Stimulated activated CD8-positive, alpha-beta memory T cell treated with anti-CD3 and anti-CD28 coated beads, Interleukin-15, amount 100 ng/mL, for 48 hours (primary cell): ENCODE measurements at places on chromosomes 1 and 21.

DNA sequence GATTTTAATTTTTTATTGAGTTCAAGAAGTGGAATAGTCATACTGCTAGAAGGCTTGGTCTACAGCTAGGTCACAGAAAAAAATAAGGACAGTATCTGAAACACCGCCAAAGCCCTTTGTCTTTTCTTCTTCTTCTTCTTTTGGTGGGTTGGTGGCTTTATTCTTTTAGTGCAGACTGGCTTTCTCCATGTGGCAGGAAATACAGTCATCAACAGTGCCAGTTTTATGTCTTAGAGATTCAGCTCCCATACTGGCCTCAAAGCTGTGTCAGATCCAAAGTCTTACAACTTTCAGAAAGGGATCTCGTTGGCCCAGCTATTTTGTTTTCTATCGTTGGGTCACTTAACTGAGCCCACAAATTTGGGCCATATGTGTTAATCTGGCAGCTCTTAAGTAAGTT lies 58.2 kb downstream of the FNBP1L start:
- DNase-seq = no peak

DNA sequence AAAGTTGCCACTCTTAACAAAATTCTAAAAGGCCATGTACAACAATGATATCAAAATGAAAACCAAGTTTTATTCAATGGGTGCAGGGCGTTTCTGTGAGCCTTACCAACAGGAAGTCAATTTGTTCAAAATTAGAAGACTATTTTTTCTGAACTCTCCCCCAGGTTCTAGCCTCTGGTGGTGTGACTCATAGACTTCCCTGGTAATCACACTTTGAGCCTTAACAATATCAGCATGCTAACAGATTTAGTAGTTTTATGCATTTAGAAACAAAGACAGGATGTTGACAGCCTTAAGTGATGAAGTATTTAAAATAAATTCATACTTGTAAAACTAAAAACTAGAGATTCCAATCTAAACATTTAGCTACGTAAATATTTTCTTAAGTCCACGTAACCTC lies 88.4 kb downstream of the LRRC8C start:
- no peak for DNase-seq

DNA sequence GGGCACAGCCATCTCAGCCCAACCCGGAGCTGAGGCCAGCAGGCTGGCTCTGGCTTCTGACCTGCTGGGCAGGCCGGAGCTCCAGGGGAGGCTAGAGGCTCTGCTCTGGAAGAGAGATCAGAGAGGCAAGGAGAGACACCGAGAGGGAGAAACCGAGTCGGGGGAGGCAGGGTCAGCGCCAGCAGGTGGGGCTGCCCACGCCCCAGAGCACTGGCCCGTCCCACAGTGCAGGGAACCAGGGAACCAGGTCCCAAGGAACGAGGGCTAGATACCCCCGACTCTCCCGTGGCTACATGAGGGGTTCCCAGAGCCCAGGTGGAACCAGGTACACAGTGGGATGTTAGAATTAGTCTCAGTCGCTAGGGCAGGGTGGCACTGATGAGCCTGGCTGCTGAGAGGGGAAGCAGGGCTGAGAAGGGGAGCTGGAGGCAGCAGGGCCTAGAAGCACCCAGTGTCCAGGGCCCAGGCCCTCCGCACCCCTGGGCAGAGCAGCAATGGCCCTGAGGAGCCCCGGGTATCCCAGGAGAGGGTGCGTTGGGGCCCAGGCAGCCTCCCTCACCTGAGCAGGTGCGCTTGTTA lies 2.1 kb downstream of the MASP2 start:
- DNase-seq = no peak

GRCh38 chr21:41043014-41043413 lies 124.9 kb upstream of the BACE2 start:
- no peak for DNase-seq

DNA sequence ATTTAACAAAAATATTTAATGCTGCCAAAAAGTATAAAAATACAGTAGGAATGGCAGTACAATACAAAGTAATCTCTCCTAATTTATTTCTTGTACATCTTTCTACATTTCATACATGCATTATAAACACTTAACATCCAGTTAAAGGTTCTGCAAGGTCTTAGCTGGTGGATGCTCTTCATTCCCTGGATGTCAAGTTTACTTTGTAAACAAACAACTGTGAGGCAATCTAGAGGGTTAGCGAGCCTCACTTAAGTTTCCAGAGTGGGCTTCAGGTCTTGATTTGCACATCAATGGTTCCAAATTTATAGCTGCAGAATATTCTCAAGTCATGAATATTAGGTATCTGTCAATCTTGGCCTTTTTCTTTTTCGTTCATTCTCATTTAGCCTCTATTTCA lies 21.3 kb downstream of the RALGPS2 start:
- DNase-seq = no peak

GRCh38 chr1:203799157-203799556 lies 3.7 kb downstream of the ZBED6 start:
- no peak for DNase-seq

DNA sequence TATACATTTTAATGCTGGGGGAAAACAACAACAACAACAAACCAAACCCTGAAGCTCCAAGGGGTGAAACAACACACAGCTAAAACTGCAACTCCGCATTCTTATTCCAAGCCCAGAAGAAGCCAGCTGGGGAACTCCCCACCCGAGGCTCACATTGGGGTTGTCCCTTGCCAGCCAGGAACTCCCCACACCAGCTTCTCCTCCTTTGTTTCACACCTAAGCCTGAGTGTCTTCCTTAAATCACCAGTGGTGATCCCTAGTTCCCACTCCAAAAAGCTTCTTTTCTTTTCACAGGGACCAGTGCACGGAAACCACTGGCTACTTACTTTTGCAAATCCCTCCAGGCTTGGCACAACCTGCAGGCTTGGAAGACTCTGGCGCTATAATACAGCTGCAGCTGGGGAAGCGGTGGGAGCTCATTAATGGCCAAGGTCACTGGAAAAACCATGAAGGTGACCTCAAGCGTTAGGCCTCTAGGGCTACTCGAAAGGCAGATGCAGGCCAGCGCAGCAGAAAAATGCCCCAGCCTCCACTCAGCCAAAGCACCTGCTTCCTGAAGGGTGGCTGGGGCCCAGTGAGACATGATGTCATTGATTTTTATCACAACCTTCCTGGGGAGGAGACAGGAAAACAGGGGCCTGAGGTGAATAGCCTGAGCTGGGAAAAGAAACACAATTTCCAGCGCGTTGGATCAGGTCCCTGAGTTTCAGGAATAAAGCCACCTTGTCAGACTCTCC lies 40.1 kb downstream of the TLR5 start:
- DNase-seq = no peak

- DNase-seq = no peak
Observed at GRCh38 chr1:97668945-97669344, 251.9 kb downstream of the DPYD start.

- no peak for DNase-seq
Observed at GRCh38 chr1:246577720-246578106, 11.5 kb downstream of the CNST start.

GRCh38 chr21:20631633-20632032 lies 366.6 kb upstream of the NCAM2 start:
- no peak for DNase-seq

DNA sequence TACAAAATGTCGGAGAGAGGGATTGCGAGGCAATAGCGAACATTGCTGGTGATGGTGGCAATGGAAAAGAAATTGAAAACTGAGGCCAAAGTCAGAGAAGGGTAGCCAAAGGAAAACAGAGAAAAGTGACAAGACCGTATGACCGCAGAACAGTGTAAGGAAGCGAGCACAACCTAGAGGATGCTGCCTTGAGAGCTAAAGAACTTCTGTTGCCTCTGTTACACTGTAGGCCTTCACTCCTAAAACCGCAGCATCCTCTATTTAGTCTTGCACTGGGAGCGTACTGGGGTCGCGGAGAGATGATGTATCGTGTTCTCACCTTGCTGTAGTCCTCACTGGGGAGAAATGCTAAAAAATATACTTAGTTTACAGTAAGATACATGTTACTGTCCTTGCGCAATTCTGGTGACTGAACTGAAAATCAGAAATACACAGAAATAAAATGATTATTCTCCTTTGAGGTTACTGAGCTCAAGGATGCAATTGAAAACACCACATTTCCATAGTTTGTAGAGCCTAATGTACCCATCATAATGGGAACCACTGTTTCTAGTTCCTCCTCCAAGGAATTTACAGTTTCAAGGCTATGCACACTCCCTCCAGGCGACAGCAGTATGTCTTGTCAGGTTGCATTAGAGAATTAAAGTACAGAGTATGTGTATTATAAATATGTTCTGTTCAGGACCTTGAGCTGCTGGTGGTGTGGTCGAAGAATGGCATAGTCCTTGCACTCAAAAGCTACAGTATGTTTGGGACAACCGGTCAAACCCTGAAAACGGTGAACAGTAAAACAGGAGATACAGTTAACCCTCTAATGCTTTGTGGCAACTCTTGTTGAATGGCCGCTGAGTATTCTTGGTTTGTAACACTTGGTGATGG lies 1.3 kb downstream of the NEK7 start:
- DNase-seq = no peak

DNA sequence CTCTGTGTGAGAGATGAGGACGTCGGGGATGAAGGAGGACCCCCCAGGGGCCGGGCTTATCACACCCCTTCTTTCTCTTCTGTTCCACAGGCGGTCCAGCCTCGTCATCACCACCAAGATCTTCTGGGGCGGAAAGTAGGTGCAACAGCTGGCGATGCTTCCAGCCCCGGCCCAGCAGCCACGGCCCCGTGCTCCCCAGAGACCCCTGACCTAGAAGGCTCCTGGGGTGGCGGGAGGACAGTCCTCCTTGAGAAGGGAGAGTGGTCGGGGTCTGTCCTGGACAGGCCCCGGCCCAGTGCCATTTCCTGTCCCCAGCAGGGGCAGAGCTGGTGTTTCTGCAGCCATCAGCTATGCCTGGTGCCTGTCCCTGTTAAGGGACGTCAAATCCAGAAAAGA lies 41.7 kb downstream of the KCNAB2 start:
- DNase-seq = no peak

GRCh38 chr1:223142795-223143536 lies at the start of gene TLR5:
TSS of gene TLR5 (minus strand) at chr1:223143248. CDS start at chr1:223113031, 30,217 bp downstream.
- DNase-seq = peak; percentile 85

DNA sequence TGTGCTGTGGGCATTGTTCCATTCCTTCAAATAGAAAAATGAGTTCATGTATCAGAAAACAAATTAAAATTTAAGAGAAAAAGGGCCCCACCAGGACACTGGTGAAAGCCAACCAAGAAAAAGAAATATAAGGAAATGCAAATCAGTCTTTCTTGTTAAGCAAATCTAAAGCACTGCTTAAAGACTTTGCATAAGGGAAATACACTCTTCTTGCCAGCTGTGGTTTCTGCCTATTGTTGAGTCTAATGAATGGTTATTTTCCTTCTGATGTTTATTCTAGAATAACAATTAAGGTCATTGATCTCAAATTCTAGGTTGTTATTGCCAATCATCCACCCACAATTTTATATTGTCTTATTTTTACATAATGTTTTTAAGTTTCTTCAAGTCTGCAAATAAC lies 158.6 kb upstream of the SNX7 start:
- DNase-seq = no peak

DNA sequence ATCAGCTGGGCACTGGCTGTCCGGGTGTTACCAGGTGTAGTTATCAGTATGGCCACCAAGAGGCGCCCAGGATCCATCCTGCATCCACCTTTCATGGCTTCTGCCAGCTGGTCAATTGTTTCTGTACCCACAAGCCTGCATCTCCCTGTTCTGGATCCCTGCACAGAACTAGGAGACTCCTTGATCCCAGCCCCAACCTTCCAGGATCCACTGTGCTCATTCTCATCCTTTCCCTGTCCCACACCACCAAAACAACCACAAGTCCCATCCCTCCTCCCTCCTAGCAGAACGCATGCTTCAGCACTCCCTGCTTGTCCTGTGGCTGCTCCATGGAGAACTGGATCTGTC lies 27.2 kb upstream of the FOXE3 start:
- peak; percentile 4 for DNase-seq

GRCh38 chr1:208601561-208601960 lies 357.4 kb upstream of the PLXNA2 start:
- no peak for DNase-seq
